ENCODE measurements at places on chromosomes 2 and 18.

GRCh38 chr2:241859436-241860183 is 916 bp upstream of the PDCD1 start:
- DNase-seq = no peak

GRCh38 chr2:46676198-46676597 is 196.8 kb downstream of the TMEM247 start:
- DNase-seq = no peak

DNA sequence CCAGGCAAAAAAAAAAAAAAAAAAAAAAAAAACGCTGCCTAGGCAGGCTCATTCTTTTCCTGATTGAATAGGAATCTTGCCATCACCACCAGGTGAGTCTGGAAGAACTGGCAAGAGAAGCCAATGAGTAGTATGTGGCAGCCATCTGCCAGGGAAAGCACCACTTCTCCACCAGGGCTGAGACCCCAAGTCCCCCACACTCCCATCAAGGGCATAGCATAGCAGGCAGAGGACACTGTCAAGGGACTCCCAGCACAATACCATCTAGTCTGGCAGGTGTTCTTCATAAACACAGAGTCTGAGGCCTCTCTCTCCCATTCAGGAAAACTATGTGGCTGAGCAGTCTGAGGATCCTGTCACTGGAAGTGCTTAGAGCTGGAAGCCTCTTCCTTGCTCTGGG is 538.1 kb upstream of the DSEL start:
- DNase-seq = no peak

GRCh38 chr2:88832311-88832991 is 141.0 kb downstream of the RPIA start:
- no peak for DNase-seq

DNA sequence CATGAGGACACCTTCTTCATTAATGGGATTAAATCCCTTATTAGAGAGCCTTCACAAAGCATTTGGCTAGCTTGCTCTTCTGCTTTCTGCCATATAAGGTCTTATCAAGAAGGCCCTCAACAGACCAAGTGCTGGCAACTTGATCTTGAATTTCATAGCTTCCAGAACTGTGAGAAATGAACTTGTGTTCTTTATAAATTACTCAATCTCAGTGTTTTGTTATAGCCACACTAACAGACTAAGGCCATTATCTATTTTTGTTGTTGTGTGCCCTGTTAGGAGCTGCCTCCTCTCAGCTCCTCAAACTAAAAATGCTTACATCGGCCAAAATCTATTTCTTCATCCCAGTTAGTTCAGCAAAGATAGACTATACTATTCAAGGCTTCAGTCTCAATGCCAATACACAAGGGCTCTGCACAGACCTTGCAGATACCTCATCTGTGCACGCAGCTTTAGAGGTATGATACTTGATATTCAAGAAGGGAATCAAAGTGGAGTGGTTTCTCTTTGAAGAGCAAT is 182.9 kb downstream of the GPD2 start:
- no peak for DNase-seq

DNA sequence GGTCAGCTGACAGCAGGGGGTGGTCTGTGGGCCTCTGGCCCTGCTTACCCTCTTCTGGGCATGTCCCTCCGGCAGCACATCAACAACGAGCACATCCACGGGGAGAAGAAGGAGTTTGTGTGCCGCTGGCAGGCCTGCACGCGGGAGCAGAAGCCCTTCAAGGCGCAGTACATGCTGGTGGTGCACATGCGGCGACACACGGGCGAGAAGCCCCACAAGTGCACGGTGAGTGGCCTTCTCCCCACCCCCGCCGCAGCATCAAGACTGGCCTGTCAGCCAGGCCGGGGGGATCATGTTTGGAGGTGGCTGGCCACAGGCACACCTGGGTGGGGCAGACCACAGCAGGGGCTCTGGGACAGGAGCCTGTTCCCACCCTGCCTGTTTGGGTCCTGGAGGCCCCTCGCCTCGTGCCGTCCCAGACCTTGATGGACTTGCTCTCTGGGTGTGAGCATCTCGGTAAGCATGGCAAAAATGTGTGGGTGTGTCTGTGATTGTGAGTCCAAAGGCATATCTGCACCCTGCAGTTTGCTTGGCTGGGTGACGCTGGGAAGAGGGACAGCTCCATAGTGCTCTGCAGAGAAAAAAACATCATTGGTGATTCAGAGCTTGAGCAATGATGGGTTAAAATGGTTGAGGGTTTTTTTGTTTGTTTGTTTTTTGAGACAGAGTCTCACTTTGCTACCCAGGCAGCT is 242.8 kb downstream of the GLI2 start:
- DNase-seq = no peak

- no peak for DNase-seq
These were observed 256.6 kb downstream of the PIEZO2 start for GRCh38 chr18:10892786-10893185.

DNA sequence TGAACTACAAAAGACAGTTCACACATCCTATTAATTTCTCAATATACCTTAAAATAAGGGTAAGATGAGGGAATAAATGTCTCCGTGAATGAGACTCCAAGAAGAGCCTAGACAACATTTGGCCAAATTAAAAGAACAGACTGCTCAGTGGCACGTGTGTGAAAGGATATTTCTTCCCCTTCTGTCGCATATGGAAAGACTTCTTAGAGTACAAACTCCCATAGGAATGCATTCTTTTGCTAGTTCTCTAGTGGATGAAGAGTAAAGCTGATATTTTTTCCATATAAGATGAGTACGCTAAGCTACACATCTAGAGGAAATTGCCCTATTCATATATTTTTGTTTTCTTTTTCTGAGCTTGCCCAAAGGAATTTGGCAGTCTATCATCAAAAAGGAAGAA is 710.0 kb upstream of the ID2 start:
- no peak for DNase-seq

DNA sequence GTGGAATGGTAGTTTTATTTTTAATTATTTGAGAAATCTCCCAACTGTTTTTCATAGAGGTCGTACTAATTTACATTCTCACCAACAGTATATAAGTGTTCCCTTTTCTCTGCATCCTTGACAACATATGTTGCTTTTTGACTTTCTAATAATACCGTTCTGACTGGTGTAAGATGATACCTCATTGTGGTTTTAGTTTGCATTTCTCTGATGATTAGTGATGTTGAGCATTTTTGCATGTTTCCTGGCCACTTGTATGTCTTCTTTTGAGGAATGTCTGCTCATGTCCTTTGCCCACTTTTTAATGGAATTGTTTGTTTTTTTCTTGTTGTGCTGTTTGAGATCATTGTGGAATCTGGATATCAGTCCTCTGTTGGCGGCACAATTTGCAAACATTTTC is 242.5 kb downstream of the ZNF521 start:
- no peak for DNase-seq

DNA sequence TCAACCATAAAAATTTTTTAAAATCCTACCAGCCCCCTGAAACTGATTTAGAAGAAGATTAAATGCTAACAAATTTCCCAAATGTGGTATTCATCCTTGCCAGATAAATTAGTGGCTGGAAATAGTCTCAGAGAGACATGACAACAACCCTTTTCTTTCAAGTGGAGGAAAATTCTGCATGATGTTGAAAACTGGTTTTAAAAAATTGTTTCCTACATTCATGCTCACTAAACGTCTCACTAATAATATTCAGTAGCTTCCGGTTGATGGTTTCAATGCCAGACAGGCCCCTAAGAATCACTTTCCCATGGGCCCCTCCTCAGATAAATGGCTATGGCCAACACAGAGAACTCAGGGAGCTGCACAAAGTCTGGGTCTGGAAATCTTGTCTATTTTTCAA is 43.2 kb downstream of the NCKAP5 start:
- no peak for DNase-seq

DNA sequence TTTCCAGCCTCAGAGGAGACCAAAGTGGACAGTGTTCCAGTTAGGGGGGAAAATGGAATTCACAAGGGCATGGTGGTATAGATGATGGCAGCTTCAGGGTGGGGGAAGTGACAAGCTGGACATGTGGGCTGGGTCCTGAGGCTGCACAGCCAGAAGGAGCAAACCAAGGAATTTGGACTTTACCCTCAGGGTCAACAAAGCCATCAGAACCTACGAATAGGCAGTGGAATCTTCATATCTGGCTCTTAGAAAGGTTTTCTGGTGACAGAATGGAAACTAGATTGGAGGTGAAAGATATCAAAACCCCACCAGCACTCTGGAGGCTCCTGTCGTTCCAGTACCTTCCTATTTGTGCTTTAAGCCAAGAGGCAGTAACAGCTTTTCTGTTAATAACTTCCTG is 127.1 kb downstream of the SETBP1 start:
- DNase-seq = no peak

GRCh38 chr2:86293612-86294011 is 43.8 kb downstream of the REEP1 start:
- DNase-seq = no peak

GRCh38 chr2:20349513-20349921 is 1.1 kb downstream of the PUM2 start:
- DNase-seq = no peak

DNA sequence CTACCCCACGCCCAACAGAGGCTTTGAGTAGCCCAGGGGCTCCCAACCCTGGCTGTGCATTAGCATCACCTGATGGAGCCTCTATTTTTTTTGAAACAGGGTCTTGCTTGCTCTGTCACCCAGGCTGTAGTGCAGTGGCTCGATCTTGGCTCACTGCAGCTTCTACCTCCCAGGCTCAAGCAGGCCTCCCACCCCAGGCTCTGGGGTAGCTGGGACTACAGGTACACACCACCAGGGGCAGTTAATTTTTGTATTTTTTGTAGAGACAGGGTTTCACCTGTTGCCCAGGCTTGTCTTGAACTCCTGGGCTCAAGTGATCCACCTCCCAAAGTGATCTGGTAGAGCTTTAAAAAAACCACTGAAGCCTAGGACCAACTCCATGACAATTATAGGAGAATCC is 394.8 kb upstream of the ATP5MC3 start:
- DNase-seq = no peak

DNA sequence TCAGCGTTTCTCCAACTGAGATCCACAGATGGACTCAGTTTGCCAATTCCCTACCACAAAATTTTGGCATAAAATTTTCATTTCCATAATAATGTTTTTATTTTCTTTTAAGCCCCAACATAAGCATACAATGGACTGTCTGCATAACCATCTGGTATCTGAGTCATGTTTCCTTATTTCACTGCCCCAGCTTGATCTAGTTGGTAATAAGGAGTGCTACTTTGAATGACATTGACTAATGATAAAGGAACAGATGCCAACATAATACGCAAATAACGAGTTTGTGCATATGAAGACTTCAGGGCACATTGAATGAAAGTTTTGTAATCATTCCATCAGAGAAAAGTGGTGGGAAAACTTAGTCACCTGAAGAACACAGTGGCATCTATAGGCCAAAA is 8.8 kb upstream of the MBD2 start:
- DNase-seq = no peak

DNA sequence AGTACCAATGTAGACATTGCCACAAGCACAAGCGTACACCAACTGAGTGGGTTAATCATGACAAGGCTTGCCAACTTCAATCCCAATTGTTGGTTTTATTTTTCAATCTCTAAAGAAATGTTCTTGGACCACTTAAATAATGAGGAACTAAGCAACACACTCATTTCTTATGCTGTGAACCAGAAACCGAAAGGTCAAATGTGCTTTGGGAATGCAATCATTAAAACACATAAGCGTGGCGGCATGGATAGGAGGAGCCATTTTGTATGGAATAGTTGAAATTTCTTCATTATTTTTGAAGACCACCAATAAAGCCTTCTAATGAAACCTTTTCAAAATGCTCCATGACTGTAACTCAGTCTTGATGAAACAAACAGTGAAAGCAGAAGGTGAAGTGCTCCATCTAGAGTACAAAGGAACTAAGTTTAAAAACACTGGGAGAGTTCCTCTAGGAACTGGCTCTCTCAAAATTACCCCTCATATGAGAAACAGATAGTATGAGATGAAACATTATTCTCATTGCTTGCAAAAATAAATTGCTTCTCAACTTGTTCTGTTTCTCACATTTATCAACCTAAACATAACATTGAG is 113.2 kb upstream of the CHST9 start:
- no peak for DNase-seq

GRCh38 chr18:42185486-42185885 is 230.5 kb downstream of the PIK3C3 start:
- no peak for DNase-seq

DNA sequence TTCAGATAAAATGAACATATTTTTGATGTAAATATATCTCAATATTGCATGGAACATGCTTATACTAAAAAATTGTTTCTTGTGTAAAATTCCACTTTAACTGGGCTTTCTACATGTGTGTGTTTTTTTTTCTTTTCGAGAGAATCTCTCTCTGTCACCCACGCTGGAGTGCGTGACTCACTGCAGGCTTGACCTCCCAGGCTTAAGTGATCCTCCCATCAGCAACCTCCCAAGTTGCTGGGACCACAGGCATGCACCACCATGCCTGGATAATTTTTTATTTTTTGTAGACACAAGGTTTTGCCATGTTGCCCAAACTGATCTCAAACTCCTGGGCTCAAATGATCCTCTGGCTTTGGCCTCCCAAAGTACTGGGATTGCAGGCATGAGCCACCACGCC is 254.6 kb downstream of the LOXHD1 start:
- DNase-seq = no peak

GRCh38 chr2:207164006-207164831 is 1.5 kb downstream of the KLF7 start:
- peak; percentile 43 for DNase-seq

- no peak for DNase-seq
These were observed 68.7 kb upstream of the MGAT4A start for GRCh38 chr2:98799375-98800329.

DNA sequence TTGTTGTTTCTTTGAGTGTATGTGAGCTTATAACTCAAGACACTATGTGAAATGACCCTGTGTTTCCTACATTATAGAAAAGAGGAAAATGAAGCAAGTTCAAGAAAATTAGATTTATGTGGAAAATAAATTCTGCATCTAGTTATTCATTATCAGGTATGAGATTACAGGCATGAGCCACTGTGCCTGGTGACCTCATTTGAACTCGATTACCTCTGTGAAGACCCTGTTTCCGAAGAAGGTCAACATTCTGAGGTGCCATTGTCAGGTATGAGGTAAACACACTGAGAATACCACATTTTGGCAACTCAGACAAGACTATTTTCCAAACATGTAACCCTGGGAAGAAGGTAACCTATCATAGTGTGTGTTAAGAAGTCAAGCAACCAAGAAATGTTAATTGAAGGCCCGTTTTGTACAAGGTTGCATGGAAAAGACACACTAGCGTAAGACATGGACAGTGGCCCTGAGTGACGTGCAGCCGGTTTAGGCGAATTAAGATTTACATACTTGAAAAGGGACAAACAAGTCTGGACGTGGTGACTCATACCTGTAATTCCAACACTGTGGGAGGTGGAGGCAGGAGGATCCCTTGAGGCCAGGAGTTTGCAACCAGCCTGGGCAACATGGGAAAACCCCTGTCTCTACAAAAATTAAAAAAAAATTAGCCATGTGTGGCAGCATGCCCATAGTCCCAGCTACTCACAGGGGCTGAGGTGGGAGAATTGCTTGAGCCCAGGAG is 186.6 kb downstream of the NEDD4L start:
- DNase-seq = no peak

DNA sequence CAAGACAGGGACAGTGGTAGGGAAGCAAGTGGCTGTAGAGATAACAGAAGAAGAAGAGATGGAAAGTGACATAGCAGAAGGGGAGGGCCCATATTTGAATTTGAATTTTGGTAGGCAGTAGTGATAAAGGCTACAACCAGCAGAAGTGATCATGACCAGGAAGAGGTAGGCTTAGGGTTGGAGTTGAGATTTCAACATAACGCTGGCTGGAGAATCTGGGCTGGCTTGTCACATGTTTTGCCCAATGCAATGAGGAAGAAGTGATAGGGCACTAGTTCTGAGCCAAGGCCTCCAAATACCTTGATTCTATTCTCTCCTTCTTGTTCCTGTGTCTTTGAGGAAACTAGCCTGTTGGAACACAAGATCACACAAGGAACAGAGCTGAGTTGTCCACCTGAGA is 69.4 kb downstream of the SCG2 start:
- DNase-seq = no peak

Data from HAP-1 (cell line).